Activated naive CD4-positive, alpha-beta T cell treated with anti-CD3 and anti-CD28 coated beads, Interleukin-2, amount 50 U/mL, for 72 hours (primary cell): ENCODE measurements at places on chromosomes 2 and 18. TPM values are rescaled to one million over a fixed set of nuclear protein-coding genes. Genes with fewer than 3 reads are reported as not detected.

DNA sequence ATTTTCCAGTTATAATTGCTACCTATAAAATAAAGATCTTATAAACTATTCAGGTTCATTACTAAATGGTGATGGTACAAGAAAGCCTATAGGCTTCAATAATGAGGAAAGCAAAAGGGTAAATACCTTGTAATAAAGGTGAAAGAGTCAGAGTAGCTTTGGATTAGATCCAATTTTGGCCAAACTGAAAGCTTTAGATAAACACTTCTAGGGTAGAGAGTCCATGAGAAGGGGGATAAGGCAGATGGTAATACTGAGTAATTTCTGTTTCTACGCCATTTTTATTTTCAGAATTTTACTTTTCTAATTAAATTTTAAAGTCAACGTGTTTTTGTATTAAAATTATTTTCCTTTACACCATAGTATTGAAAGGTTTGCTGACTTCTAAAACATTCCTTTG is 9.4 kb downstream of the CASP8 start:
- no peak for DNase-seq

DNA sequence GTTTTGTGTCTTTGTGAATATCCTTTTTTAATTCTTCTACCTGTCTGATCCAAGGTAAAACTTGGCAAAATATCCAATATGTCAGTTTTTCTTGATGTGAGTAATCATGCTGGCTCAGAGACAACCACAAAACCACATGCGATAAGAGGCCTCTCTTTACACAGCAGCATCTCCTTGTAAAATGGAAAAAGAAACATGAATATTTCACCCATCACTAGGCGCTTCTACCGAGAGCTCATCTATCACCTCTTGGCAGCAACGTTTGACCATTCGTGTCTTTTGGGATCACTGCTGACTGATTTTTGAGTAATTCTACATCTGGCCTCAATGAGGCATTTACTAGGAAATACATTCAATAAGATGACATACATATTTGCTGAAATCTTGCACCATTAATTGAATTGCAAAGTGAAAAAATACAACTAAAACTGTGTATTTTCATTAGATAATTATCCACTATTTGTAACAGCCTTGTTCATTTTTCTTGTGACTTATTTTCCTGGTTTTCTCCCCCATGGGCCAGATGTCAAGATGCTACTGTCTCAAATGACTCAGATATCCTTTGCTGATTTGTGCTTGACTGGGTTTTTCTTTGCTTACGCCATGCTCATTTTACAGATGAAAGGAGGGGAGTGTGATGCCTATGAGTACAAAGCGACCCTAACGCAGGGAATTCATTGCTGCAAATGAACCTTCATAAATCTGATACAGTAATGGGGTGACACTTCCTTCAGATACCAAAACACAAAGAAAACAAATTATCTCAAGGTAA is 467.5 kb downstream of the FBXO15 start:
- no peak for DNase-seq

- peak; percentile 31 for DNase-seq
Observed at GRCh38 chr2:121888189-121888557, 132.7 kb downstream of the TSN start.

GRCh38 chr18:25126751-25127150 is 225.2 kb downstream of the ZNF521 start:
- no peak for DNase-seq

DNA sequence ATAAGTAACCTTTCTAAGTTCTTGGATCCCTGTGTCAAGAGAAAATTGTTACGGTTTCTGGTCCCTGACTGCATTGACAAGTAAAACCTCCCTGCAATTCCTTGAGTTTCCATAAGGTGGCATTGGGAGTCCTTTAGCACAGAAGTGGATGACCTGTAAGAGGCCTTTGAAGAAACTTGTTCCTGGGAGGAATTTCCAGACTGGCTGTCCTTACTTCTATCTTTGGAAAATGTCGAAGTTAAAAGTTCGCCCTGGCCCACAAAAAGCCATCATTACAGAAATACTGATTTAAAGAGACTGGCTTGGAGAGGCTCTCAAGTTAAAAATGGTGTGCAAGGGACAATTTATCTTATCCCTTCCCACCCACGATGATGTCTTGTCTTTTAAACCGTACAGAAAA is 218.4 kb downstream of the CDH20 start:
- peak; percentile 28 for DNase-seq

DNA sequence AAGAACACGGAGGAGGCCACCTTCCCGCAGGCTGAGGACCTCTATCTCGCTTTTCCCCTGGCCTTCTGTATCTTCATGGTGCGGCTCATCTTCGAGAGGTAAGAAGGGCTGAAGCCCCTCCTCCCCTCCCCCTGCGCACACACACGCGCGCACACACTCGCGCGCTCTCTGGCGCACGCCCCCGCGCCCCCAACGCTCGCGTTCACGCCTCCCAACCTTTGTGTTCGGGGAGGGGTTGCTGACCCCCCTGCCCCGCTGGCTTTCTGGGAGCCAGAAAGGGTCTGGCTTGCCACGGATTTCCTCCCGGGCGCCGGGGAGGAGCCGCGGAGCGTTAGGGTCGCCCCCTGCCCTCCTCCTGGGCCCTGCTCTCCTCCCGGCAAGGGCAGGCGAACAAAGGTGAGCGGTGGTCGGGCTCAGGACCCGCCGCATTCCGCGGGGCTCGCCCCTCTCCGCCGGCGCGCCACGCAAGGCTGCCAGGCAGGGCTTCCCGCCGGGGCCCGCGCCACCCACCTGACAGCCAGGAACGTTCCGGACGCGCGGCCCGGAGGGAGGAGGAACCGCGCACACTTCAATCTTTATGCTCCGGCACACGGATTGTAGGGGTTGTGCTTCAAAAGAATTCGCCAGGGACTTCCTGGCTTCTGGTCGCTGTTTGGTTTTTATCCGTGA is 583 bp downstream of the CERS6 start:
- peak; percentile 54 for DNase-seq

DNA sequence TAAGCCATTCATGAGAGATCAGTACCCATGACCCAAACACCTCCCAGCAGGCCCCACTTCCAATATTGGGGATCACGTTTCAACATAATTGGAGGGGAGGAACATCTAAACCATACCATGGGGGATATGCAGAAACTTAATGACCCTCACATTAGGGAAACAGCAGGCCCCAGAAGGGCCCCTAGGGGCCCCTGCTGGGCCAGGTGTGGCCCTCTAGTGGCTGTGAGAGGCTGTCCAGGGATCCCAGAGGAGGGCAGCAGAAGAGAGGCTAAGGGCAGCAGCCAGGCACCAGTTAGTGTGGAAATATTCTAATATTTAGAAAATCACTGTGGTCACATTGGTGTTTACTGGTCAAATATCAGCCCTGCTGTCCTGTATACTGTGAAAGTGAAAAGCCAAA is 49.3 kb upstream of the ANKRD44 start:
- no peak for DNase-seq

GRCh38 chr2:170391018-170391417 is 213.1 kb downstream of the MYO3B start:
- no peak for DNase-seq

The LDLRAD4 gene
- 59.2 TPM for total RNA-seq

The MROH2A gene
- not detected for total RNA-seq

The SCN1A gene
- not detected for total RNA-seq

The RUFY4 gene
- 5.1 TPM for total RNA-seq

The CYP27A1 gene
- total RNA-seq, result 0.18 TPM

The AQP12B gene
- total RNA-seq, result not detected
